HuH-7.5 (cell line): ENCODE measurements at places on chromosomes 7 and 10.

DNA sequence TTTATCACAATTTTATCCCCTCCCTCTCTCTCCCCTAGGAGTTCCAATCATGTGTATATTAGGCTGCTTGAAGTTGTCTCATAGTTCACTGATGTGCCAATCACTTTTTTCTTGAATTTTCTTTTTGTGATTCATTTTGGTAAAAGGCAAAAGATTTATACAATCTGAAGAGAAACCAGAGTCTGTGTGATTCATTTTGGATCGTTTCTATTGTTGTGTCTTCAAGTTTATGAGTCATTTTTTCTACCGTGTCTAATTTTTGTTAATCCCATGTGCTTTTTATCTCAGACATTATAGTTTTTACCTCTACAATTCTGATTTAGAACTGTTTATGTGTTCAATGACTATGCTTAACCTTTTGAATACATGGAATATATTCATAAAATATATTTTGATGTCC lies 483.9 kb upstream of the AUTS2 start:
- no peak for DNase-seq

DNA sequence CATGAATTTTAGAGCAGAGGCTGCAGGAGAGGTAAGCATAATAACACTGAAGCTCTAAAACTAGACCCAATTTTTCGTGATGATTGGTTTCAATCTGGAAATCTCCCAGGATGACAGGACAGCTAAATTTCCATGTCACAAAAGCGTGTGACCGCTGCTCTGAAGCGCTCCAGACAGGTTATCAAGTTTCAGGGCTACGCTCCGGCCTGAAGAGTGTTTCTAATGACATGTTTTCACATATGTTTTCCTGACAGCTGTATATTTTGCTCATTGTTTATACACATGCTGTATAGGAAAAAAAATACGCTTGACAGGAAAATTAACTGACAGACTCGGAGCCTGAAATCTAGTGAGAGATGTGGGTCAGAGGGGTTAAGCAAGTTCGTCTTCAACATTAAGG lies 219.8 kb upstream of the BMPER start:
- no peak for DNase-seq

DNA sequence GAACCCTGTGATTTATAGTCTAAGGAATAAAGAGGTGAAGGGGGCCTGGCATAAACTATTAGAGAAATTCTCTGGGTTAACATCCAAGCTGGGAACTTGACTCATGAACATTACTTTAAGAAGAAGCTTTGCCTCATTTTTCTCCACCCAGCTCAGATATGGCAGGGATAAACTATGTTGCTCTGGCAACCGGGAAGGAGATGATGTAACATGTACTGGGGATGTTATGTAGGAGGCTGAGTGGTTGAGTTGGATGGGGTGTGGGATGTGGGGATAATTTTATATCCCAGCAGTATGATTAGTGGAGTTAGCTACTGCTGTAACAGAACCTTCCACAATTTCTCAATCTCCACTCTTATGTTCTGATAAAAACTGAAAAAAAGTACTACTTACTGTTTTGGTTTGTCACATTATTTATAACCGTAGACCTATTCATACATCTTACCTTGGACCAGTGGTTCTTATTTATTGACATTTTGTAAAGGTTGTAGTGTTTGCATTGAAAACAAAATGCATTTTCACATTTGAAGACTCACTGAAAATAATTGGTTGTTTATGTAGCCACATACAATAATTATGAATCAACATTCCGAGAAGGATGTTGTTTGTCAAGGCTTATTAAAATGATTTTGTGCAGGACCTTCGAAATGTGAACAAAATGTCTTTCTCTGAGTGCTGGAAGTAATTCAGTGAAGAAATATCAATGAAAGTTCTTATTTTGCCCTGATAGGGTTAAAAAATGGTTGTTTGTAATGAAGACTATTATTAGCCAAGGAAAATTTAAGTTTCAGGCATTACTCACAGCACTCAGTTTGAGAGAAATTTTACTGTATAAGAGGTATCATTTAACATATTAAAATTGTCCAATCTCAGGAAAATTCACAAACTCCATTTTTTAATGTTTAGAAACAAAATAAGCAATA lies 1.3 kb downstream of the OR2F2 start:
- no peak for DNase-seq

DNA sequence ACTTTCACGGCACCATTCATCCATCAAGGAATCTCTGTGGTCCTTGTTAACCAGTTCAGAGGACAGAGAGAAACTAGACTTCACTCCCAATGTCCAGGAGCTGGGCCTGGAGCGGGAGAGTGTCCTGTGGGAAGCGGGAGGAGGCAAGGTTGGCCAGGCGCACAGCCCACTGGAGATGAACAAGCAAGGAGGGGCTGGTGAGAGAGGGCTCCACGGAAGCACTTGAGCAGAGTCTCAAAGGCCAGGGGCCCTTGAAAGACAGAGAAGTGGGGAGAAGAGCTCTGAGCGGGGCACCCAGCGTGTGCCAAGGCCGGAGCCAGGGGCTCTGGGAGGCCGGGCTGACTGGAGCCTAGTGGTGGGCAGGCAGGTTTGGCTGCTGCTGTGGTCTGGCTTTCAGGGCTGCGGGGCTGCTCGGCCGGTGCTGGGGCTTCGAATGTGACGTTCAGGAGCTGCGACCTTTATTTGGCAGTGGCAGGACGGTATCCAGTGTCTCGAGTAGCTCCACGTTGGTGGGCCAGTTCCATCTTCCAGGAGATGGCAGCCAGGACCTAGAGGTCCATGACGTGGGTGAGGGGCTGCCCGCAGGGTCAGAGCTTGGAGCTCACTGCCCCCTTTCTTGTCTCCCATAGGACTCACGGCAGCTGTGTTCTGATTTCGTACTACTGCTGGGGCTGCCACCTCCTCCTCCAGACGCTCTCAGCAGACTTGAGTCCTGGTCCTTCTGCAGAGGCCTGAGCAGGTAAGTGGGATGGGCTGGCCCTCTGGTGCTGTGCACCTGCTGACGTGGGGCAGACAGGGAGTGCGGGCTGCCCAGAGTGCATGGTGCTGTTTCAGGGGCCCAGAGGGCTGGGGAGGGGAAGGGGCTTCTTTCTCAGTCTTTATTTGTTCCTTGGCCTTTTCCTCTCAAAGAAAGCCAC lies 49.8 kb downstream of the ZMIZ1 start:
- no peak for DNase-seq

DNA sequence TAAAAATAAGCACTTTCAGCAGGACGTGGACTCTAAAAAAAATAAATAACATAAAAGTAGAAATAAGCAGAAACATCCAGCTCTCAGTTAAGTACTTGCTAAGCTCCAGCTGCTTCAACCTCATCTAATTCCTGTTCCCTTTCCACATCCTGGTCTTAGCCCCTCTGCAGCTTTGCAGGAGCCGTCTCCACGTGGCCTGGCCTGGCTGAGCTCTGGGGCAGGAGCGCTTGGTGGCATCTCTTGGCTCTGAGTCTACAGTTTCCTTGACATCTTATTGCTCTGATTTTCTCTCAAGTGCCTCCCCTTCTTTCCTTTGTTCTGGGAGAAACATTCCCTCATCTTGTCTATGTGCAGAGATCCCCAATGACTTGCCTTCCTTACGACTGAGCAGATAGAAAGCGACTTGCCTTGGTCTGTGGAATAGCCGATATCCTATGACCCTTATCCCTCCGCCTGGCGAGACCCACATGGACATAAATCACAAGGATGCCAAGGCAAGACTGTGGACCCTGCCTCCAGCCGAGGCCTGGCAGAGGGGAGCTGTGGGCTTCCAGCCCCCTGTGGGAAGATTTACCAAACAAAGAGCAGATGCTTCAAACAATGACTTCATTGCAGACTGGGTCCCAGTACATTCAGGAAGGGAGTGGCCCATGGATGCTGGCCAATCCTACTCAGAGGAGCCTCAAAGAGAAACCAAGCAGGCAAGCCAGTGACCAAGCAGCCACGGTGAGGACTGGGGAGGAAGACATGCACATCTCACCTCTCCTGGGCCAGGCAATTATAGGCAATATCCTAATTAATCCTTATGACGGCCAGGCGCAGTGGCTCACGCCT lies 61.9 kb downstream of the SPOCK2 start:
- no peak for DNase-seq

GRCh38 chr7:119382726-119383125 lies 890.2 kb upstream of the KCND2 start:
- no peak for DNase-seq

GRCh38 chr10:110629680-110630191 lies 14.4 kb upstream of the RBM20 start:
- no peak for DNase-seq

GRCh38 chr10:91941426-91941825 lies 17.9 kb downstream of the BTAF1 start:
- DNase-seq: no peak

DNA sequence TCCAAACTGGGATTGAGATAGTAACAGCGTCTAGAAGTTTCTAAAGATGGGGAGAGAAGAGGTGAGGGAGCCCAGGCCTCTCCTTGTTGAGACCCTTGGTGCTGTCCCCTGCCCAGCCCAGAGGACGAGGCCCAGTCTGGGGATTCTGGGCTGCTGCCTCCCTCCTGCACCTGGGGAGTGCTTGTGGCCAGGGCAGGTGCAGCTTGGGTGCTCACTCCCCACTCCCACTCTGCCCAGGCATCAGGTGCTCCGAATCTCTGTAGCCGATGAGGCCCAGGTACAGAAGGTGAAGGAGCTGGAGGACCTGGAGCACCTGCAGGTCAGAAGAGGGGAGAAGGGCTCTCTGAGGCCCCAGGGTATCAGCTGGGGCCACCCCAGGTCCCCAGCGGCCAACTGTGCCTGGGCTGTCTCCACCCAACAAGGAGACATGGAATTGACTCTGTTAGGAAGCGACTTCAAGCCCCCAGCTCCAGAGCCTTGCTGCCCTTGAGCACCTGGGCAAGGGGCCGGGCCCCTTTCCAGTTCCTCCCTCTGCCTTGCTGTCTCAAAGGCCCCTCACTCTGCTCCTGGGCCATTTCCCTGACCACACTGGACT lies 664 bp downstream of the CPA1 start:
- no peak for DNase-seq

DNA sequence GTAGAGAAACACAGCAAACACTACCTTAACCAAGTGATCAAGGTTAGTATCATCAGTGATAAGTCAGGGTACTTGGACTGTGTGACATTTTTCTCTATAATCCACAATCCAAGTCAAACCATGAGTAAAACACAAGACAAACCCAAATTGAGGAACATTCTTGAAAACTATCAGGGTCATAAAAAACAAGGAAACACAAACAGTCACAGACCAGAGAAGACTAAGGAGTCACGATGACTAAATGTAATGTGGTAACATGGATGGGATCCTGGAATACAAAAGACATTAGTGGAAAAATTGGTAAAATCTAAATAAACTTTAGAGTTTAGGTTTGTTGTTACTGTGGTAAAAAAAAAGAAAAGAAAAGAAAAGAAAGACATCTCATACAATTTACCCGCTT lies 103.8 kb downstream of the ARMH3 start:
- DNase-seq: no peak

- DNase-seq: no peak
Observed at GRCh38 chr7:18708204-18708603, 212.7 kb downstream of the HDAC9 start.

DNA sequence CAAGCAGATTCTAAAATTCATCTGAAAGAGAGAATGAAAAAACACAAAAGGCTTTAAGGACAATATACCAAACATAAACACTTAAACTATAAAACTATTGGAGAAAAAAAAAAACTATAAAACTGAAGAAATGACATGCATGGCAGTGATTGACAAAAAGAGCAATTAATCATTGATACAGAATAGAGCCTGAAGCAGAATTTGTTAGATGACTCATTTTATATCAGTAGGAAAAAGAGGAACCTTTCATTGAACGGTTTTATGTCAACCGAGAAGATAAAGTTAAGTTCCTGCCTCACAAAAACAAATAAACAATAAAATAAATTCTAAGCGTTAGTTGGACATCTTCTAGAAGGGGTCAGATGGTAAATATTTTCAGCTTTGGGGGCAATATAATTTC lies 23.3 kb downstream of the NPY start:
- DNase-seq: no peak

DNA sequence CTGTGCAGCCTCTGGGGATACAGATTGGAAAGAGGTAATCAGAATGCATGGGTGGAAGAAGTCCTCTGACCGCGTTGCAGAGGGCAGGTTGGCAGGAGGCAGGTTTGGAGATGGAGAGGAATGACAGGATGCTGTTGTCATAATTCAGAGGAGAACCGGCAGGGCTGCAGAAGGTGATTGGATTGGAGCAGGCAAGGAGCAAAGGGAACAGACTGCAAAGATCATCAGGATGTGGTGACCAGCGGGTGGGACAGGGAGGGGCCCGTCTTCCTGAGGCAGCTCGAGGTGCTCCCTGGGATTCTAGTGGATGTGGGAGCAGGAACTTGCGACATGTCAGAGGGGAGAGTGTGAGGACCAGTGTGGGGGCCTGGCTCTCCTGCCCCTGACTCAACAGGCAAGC lies 78.5 kb upstream of the PPIF start:
- no peak for DNase-seq

GRCh38 chr7:1260244-1260635 lies 27.6 kb downstream of the UNCX start:
- DNase-seq: no peak

- DNase-seq: no peak
Observed at GRCh38 chr10:83075815-83076355, 1063.4 kb upstream of the GHITM start.

DNA sequence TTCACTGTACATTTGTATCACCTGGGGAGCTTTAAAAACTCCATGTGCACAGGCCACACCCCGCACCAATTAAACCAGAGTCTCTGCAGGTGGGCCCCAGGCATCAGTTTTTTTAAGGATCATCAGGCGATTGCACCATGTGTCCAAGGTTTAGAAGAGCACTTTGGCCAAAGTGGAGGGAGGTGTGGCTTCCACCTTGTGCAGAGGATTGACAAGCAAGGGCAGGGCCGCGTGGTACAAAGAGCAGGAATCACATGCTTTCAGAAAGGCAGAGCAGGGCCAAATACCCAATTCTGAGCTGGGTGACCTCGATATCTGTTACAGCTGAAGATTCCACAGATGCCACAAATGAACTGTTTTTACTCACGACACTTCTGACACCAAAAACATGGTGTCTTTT lies 52.4 kb downstream of the NOC3L start:
- DNase-seq: no peak

DNA sequence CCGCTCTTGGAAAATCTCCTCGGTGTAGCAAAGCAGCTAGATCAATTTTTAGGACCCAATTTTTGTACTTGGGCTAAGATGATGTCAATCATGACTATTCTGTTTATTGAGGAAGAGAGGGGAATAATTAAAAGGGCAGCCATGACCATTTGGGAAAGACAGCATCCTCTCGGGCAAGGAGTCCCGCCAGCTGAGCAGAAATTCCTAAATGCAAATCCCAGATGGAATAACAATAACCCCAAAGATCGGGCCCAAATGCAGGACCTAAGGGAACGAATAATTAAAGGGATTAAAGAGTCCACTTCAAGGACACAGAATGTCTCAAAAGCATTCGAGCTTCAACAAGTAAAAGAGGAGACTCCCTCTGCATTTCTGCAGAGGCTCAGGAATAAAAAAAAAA lies 18.7 kb downstream of the COL17A1 start:
- DNase-seq: no peak
